Stimulated activated CD8-positive, alpha-beta memory T cell treated with anti-CD3 and anti-CD28 coated beads, Interleukin-12 subunit alpha, Interleukin-12 subunit beta, amount 100 ng/mL, for 1 hour (primary cell): ENCODE measurements at places on chromosomes 11 and 22.
A peak's percentile ranks its signal among the peaks of the same experiment; 100 is the strongest.

GRCh38 chr11:73210916-73211667, 7.0 kb upstream of the P2RY2 start:
- DNase-seq, result no peak

- no peak for DNase-seq
Observed at GRCh38 chr11:73308961-73309919, 1.2 kb downstream of the ARHGEF17 start.

- no peak for DNase-seq
Observed at GRCh38 chr11:106482917-106483785, 405.7 kb downstream of the AASDHPPT start.

GRCh38 chr11:59899532-59899931, 20.9 kb downstream of the OOSP3 start:
- no peak for DNase-seq

DNA sequence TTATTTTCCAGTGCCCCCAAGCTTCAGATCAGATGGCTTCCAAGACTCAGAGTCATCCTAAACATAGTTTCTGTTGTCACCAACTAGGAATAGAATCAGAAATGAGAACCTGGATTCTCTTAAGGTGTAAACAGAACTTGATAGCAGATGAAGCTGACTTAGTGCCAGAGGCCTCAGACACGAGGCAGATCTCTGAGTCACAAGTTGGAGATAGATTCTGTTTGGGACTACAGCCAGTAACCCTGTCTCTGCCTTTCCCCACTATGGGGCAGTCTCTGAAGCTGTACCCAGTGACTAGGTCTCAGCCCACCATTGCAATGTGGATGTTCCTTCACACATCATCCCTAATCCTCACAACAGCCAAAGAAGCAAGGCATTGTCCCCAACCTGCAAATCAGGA, 25.4 kb downstream of the NEU3 start:
- DNase-seq, result no peak

DNA sequence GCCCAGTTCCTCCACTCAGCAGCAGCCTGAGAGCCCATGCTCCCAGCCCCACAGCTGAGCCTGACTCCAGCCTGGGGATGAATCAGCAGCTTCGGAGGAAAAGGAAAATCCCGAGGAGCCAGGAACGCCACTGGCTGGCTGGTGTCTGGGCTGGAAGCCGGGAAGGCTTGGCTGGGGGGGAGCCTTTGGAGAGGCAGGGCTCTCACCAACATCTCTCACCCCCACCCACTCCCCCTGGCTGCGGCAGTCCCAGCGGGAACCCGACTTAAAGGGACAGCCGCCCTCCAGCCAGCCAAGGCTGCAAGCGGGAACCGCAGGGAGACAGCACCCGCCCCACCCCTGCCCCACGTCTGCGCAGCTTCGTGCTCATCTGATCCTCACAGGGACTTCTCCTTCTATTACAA, 28.4 kb downstream of the KIAA0930 start:
- DNase-seq, result no peak

DNA sequence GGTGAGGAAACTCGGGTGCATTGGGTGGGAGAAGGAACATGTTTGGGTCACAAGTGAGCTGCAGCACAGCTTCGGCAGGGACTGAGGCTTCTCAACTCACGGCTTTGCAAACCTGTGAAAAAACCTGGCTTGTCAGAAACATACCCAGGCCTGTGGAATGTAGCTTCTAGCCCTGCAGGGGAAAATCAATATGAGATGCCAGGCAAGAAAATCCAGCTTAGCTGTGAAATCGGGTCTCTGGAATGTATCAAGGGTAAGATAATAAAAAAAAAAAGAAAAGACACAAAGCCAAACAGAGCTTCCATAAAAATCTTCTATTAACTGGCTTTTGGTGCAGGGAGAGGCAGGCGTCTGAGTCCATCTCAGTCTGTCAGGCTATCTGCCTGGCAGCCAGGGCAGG, 28.5 kb downstream of the UQCR10 start:
- DNase-seq, result no peak

- DNase-seq, result no peak
Observed at GRCh38 chr22:36560001-36560400, 31.0 kb upstream of the EIF3D start.

- DNase-seq, result no peak
Observed at GRCh38 chr11:105863523-105863922, 158.5 kb downstream of the MSANTD4 start.

- DNase-seq, result no peak
Observed at GRCh38 chr11:86765203-86765602, 35.1 kb upstream of the PRSS23 start.

GRCh38 chr11:69435161-69435986, 46.1 kb upstream of the LINC01488 start:
- DNase-seq, result no peak

DNA sequence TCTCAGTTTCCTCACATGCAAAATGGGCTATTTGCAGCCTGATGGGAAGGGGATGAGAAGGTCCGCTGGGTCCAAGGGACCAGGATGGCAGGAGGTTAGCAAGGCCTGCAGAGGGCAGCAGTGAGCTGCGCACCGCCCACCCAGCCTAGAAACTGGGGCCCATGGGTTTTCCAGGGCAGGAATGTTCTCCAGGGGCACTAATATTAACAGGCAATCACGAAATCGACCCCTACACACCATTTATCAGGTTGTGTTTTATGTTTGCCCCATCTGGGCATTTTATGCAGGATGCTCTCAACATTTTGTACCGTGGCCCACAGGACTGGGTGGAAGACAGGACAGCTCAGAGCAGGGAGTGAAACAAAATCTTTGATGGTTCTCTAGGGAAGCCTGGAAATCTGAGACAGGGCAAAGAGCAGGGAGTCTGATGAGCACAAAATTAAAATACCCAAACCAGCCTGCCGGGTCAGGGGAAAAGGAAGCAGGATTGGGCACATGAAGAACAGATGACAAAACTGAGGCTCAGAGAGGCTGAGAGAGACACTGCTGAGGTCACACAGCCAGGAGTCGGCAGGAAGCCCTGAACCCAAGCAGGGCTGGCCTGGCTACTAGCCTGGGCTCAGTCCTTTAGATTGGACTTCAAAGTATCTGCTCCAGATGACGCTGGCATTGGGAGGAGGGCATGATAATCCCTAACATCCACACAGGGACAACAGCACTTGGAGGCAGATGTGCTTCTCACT, 1.6 kb upstream of the BCR start:
- peak; percentile 50 for DNase-seq

GRCh38 chr11:79249295-79249993, 191.4 kb downstream of the TENM4 start:
- no peak for DNase-seq
